ENCODE measurements at places on chromosomes 12 and 14.
A peak's percentile ranks its signal among the peaks of the same experiment; 100 is the strongest.

DNA sequence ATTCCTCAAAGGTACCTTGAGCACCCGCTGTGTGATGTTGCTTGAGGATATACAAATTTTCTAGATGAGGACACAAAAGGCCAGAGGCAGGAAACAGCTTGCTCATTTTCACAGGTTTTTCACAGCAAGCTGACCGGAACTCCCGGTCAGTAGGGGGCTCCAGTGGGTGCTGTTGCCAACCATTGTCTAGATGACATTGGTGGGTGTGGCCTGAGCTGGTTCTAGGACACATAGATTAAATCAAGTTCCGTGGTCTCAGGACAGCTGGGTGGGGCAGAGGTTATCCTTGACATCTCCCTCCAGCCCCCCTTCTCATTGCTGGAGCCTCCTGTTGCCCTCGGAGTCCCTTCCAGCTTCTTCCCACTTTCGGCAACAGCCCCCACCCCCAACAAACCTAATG, 153.6 kb upstream of the FKBP4 start:
- no peak for DNase-seq

DNA sequence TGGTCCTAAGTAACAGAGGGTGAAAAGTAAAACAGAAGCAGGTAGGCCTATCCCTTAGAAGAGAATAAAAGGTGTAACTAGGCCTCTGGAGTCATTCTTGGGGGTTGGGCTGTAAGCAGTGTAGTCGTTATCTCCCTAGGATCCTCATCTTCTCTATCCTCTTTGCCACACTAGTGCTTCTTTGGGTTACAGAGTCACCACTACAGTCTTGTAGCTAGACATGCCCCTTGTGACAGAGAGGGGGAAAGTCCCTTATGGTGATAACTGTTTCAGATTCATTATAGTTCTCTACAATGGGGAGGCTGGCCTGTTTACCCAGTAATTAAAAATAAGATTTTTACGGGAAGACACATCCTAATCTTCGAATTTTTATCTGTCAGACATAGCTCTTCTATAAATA, 16.4 kb upstream of the SRP54 start:
- no peak for DNase-seq

GRCh38 chr12:107221913-107222312, 128.6 kb upstream of the CRY1 start:
- DNase-seq = no peak

- no peak for DNase-seq
These were observed 97.1 kb downstream of the C2CD5 start for GRCh38 chr12:22447223-22447622.

DNA sequence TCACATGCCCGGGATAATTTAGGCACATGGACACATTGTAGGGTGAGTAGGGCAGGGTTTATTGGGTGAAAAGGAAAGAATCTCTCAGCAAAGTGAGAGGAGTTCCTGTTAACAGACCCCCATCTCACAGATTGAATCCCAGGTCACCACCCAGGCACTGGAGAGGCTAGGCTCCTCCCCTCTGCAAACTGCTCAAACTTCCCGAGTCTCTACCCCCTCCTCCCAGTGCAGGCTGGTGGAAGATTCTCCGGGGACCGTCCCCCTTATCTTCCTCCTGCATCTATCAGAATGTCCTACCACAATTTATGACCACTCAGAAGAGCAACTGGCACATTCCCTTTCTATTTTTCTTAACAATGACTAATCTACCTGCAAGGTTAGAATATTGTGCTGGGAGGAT, 126.0 kb downstream of the NTF3 start:
- DNase-seq = no peak

DNA sequence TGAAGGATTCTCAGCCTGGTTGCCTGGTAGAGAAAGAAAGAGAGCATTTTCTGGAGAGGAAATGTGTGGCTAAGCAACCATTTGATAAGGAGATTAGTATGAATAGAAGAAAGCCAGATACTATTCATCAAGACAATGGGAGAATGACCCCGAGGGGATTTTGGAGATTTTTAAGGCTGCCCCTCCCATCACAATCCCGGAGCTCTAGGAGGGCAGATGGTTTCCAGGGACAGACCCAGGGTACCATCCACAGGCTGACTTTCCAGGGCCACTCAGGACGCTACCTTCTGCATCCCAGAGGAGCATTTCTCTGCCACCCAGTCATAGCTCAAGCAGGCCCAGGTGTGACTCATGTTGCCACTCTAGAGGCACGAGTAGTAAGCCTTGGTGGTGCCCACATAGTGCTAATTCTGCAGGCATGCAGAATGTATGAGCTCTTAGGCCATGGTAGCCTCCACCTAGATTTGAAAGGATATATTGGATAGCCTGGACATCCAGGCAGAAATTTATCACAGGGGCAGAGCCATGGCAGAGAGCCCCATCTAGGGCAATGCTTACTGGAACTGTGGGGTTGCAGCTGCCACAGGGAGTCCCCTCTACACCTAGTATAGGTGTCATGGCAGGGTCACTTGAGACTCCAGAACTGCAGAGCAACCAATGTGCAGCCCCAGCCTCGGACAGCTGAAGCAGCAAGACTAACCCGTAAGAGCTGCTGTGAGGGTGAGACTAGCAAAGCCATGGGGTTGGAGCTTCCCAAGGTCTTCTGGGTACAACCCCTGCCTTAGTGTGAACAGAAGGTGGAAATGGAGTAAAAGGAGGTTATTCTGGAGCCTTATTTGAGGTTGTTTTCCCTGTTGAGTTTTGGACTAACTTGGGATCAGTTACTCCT, 366.0 kb downstream of the ZFP36L1 start:
- DNase-seq = no peak

GRCh38 chr12:120984351-120984898, 6.1 kb downstream of the HNF1A start:
- DNase-seq = no peak

GRCh38 chr14:55848964-55849363, 269.0 kb downstream of the KTN1 start:
- DNase-seq = no peak

DNA sequence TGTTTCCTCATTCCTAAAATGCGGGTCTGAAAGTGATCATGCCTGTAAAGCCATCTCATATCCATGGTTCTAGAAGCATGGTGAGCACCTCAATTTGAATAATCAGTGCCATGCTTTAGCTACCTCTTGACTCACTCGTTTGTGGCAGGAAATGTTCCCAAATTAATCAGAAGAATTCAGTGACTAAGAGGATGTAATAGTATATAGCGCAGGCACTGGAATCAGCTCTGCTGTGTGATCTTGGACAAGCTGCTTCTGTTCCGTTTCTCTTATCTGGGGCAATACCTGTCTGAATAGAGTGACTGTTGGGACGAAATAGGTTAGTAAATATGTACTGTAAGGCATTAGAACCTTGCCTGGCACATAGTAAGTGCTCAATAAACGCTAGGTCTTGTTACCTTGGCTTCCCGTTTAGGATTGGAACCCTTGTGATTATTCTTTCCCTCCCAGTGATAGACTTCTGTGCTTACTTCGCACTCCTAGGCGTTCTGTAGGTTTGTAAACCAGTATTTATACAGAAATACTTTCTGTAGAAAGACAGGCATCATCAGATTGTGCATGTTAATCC, 820 bp upstream of the SMAGP start:
- no peak for DNase-seq

DNA sequence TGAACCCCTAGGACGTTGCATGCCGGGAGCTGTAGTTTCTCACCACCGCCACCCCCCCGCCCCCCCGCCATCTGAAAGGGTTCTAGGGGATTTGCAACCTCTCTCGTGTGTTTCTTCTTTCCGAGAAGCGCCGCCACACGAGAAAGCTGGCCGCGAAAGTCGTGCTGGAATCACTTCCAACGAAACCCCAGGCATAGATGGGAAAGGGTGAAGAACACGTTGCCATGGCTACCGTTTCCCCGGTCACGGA, 501 bp upstream of the HSP90B1 start:
- no peak for DNase-seq

DNA sequence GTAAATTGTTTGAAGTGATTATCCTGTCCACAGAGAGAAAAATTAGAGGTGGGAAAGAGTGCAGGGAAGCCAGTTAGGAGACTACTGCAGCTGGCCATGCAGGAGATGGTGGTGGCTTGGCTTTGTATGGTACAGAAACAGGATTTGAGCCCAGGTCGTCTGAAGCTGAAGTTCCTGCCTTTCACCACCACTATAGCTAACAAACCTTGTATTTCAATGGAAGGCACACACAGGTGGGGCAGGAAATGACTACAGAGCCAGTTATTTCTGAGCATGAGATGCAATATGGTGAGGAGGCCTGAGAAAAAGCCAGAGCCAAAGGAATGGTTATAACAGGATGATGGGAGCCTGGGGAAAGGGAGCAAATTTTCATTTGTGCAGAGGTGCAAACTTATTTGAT, 103.9 kb downstream of the BTG1 start:
- no peak for DNase-seq

GRCh38 chr12:130658145-130658911, 57.8 kb downstream of the RIMBP2 start:
- no peak for DNase-seq

GRCh38 chr14:104800771-104801519, at the start of gene ZBTB42:
ZBTB42 (plus strand) TSS chr14:104801101; CDS start chr14:104801198, 97 bp downstream.
- DNase-seq = peak; percentile 70

DNA sequence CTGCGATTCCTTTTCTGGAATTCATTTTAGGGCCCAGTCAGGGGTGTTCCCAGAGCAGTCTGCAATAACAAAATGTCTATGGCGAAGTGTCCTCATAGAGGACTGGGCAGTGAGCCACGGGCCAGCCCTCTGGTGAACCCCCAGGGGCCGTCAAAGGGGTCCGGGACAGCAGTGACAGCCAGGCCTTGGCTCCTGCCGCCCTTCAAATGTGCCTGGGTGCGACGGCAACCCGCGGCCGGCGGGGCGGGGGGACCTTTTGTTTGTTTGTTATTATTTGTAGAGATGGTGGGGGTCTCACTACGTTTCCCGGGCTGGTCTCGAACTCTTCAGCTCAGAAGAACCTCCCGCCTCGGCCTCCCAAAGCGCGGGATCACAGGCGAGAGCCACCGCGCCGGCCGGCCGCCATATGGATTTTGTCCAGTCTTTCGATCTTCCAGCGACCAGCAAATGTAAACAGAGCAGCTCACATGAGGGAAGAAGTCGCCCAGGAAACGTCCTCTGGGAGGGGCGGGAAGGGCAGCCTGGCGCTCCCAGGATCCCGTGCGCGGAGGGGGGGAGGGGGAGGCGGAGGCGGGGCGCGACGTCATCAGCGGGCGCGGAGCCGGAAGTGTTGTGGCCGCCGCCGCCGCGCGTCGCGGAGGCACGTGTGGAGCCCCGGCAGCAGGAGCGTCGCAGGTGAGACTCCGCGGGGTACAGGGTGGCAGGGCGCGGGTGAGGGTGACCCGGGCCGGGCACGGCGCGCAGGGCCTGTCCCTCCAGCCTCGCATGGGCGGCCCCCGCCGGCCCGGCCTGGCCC, at the start of gene TRMT61A:
TRMT61A (plus strand) TSS at position 610 of the 796 bp plus-strand sequence. CDS start 783 bp downstream, outside the sequence.
- DNase-seq = peak; percentile 78

GRCh38 chr14:87160989-87161388, 832.0 kb downstream of the GALC start:
- no peak for DNase-seq

DNA sequence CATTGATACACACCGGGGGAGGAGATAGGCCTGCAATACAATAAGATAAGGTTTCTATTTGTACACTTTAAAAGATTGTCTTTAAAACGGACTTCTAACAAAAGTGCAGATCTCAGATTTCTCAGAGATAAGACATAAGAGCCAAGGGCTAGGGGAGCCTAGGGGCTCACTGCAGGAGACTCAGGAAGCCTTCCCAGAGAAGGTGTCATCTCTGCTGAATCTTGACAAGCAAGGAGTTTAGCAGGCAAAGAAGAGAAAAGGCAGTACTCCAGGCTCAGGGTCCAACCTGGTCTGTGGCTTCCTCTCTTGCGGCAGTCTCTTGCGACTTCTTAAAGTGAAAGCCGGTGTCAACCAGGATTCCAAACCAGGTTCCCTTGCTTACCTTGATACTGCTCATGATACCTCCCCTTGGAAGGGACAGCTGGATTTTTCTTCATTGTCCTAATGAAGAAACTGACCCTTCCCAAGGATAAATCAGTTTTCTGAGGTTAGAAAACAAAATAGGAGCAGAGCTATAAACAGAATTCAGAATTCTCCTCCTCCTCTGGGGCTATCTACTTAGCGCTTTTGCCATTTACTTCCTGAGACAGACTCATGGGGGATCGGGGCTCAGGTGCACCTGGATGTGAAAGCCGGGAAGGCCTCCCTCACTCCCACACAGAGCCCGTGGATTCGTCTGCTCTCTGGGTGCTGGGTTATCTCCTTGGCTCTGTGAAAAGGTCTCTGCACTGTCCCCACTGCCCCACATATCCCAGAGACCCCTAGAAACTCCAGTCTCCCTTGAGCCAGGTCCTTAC, 1.7 kb upstream of the SCNN1A start:
- no peak for DNase-seq

- peak; percentile 5 for DNase-seq
These were observed 77.6 kb downstream of the ZFP36L1 start for GRCh38 chr14:68714991-68715924.

GRCh38 chr12:64061868-64062375, 160.2 kb downstream of the KICS2 start:
- no peak for DNase-seq

DNA sequence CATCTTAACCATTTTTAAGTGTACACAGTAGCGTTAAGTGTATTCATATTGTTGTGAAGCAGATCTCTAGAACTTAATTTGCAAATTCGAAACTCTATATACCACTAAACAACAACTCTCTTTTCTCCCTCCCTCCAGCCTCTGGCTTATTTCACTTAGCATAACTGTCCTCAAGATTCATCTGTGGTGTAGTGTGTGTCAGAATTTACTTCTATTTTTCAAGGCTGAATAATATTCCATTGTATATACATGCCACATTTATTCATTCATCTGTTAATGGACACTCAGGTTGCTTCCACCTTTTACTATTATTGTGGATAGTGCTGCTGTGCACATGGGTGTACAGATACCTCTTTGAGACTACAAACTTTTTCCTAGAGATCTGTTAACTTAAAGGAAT, 26.5 kb downstream of the VRK1 start:
- DNase-seq = no peak

DNA sequence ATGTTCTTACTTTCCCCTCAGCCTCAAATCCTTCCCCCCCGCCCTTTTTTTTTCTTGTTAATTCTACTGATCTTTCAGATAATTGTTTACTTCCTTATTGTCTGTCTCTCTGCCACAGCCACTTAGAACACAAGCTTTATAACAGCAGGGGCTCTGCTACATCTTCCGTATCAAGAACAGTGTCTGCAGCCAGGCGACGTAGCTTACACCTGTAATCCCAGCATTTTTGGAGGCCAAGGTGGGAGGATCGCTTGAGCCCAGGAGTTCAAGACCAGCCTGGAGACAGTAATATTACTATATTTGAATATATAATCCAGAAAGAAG, 5.4 kb downstream of the SOS2 start:
- DNase-seq = no peak

GRCh38 chr14:64520699-64521098, 16.1 kb downstream of the ZBTB1 start:
- DNase-seq = no peak
